ENCODE measurements at places on chromosomes 6 and 20.

- no peak for DNase-seq
Observed at GRCh38 chr6:87723170-87724078, 21.4 kb upstream of the AKIRIN2 start.

DNA sequence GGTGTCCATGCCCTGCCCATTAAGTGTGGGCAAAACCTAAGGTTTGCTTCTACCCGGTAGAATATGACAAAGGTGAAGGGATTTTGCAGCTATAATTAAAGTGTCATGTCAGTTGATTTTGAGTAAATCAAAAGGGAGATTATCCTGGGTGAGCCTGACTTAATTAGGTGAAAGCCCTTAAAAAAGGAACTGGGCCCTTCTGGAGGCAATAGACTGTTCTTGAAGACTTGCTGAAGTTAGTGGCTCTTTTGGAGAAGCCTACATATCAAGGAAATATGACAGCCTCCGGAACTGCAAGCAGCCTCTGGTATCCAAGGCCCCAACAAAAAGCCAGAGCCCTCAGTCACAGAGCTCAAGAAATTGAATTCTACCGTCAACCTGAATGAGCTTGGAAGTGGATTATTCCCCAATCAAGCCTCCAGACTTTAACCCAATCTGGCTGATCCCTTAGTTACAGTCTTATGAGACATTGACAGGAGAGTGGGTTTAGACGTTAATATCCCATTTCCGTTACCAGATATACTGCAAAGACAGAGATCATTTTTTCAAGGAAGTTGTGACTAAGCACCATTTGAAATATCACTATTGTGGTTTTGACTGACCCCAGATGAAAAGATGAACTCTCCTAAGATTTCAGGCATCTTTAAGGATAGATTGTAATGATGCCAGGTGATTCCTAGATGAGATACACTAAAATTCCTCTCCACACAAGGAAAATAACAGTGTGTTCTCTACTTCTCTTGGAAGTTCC lies 303.4 kb downstream of the PLCB1 start:
- no peak for DNase-seq

- no peak for DNase-seq
Observed at GRCh38 chr6:52598123-52598823, 21.4 kb upstream of the TRAM2 start.

GRCh38 chr6:1618311-1619097 lies 8.8 kb downstream of the FOXC1 start:
- DNase-seq, result no peak

DNA sequence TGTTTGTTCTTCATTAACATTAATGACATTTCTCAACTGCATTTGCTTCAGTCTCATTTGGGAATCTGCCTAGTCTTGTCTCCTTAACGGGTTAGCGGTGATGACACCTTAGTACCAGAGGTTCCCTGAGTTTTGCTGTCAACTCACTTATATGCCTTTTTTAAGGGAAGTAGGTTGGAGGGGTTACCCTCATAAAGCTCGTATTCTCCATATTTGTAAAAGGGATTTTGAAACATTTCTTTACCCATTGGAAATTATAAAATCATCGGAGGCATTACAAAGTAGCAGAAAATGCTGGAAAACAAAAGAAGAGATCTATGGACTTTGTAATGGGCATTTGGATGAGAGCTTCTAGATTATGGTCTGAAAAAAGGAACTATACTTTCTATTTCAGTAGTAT lies 88.7 kb upstream of the PRDM1 start:
- DNase-seq, result no peak

DNA sequence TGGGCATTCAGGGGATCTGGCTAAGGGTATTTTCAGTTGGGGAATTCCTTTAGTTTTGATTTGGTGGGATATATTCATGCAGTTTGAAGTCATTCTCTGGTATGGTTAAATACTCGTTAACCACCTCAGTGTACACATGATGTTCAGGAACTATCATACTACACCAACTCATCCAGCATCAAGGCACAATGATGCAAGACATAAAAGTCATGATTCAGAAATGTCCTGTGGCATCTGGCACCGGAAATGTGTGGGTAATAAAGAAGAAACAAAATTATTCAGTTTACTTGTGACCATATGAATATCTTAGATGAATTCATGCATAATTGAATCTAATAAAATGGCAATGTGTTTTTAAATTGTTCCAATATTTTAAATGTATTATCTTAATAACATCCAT lies 129.0 kb upstream of the BMP5 start:
- no peak for DNase-seq
